Fibroblast of lung (primary cell): ENCODE measurements at places on chromosomes 13 and 19.
A peak's percentile ranks its signal among the peaks of the same experiment; 100 is the strongest.

GRCh38 chr13:100388923-100389322 lies 199.7 kb downstream of the GGACT start:
- DNase-seq = no peak

GRCh38 chr13:97319113-97319720 lies 97.1 kb downstream of the MBNL2 start:
- DNase-seq = no peak

DNA sequence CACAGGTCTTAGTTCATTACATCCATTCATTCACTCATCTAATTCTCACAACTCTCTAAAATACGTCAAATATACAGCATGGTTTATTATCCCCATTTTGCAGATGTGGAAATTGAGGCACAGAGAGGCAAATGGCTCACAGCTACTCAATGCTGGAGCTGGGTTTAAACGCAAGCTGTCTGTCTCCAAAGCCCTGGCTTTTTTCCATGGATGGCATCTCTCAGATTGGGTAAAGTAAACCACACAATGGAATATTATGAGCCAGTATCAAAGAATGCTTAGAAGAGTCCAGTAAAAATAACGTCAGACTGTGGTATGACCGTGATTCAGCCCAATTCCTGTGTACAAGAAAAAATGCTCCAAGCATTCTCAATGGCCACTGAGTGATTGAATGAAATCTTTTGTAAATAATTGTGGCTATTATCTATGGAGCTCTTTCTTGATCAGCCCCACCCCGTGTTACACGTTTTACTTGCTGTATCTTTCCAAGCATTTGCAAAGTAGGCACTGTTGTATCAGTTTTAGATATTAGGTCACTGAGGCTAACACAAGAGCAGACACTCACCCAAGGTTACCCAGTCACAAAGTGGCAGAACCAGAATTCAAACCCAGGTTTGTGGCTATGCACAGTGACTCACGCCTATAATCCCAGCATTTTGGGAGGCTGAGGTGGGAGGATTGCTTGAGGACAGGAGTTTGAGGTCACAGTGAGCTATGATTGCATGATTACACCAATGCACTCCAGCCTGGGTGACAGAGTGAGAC lies 5.5 kb upstream of the ACP7 start:
- peak; percentile 89 for DNase-seq

- no peak for DNase-seq
Observed at GRCh38 chr13:79270859-79271258, 135.2 kb downstream of the RBM26 start.

- DNase-seq = no peak
Observed at GRCh38 chr19:18637673-18638630, 1.1 kb downstream of the KLHL26 start.

DNA sequence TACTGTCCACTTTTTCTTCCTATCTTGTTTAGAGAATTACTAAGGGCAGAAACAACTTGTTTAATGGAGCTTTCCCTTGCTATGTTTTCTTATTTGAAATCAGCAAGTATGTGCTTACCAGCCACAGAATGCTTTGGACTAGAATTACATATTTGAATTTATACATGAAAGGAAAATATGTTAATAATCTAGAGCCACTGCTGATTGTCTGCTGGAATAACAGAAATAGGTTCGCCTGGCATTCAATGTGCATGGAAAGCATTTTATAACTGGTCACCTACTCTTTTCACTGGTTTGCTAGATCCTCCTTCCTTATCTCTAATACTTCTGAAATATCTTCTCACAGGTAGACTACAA lies 8.0 kb downstream of the EFNB2 start:
- no peak for DNase-seq

DNA sequence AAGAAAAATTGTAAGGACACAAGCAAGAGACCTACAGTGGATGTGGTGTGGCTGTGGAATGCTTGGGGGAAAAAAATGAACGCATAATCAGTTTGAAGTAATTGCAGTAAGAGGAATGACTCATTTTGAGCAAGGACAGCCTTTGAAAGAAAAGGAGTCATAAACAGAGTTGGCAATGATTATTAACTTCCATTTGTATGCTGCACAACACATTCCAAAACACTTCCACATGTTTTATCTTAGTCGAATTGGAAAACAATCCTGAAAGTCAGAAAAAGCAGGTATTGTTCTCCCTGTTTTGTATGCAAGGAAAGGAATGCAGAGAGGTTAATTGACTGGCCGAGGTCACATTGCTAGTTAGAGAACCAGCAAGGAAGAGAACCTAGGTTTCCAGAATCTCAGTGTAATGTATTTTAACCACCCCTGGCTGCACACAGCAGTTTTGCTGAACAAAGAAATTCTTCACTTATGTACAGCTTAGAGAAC lies 630.0 kb upstream of the MIR17HG start:
- peak; percentile 68 for DNase-seq

DNA sequence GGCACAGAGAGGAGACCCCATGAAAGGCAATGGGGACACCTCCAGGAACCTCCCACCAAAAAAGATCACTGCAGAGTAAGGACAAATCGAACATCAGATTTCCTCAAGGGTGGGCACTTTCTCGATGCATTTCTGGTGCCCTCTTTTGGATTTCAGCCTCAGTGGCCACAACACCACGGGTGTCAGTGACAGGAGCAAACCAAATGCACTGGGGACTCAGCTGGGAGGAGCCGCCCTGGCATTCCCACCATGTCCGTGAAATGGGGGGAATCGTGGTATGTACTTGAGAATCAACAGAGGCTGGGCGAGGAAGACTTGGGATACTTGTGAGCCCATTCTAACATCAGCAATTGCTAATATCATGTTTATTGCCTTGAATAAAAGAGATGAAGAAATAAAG lies 16.3 kb downstream of the FAM187B start:
- DNase-seq = no peak

DNA sequence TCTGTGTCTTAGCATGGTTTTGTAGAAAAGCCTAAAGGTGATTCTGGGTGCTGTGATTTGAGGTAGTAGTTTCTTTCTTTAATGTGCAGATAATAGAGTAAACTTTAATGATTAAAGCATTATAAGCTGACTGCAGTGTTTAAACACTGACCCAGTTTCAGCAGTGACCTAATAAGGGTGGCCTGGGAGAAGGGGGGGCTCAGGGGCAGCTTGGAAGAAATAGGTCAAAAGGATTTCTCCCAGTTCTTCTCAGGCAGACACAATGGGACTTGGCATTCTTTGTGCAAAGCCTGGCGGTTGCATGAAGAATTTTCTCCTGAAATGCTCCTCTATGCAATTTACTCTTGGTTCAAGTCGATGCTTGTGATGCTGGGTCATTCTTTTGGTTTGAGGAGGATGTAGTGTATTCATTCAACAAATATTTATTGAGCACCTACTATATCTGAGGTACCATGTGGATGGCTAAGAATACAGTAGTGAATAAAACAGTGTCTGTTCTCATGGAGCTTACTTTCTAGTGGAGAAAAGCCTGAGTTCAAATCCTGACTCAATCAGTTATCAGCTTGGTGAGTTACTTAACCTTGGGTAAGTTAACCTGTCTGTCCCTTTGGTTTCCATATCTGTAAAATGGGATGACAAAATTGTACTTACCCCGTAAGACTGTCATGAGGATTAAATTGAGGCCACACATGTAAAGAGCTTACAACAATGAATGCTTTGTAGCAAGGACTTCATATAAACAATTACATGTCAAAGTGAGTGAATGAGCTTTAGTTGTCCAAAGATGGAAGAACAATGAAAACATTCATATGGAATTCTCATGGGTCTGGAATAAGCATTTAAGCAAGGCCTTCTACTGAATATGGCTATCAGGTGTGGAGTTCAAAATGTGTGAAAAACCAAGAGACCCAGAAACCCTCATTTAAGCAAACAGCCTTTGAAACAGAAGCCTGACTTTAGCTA lies 210.2 kb downstream of the KCNRG start:
- DNase-seq = no peak

DNA sequence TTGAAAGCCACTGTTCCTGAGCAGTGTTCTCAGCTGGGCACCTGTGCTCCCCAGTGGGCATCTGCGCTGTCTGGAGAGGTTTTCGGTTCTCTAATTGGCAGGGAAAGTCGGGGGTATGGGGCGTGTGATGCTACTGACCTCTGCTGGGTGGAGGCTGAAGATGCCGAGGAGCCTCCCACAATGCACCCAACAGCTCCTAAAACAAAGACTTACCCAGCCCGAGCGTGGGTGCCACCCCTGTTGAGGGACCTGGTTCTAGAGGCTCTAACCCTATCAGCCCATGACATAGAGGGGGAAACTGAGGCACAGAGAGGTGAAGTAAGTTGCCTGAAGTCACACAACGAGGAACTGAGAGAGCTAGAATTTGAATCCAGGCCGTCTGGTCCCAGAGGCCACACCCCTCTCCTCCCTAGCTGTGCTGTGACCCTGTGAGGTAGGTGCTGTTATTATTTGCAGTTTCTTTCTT lies 2.3 kb downstream of the SPACA4 start:
- peak; percentile 37 for DNase-seq

DNA sequence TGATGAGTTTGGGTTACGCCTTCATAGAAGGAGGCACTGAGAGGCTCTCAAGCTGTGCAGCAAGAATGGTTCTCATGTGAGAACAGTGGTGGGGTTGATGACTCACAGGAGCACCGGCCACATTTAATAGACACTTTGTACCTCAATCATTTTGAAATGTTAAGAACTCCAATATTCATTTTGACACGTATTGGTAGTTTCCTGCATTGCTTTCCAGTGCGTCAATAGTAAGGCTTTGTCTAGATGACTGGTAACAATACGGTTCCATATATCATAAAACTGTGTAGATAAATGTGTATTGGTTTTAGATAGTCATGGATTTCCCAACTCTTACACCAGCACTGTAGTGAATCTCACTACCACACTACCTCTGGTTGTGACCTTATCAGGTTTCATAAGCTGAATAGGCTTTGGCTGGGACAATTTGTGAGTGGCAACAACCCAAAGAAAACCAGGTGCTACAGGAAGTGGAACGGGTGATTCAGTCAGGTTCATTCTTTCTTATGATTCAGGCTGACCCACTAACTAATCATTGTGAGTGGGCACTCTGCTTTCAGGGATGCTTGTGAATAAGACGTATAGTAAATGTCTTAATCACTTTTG lies 362.6 kb downstream of the KLF5 start:
- no peak for DNase-seq

GRCh38 chr13:32299893-32300292 lies 15.3 kb downstream of the ZAR1L start:
- no peak for DNase-seq

DNA sequence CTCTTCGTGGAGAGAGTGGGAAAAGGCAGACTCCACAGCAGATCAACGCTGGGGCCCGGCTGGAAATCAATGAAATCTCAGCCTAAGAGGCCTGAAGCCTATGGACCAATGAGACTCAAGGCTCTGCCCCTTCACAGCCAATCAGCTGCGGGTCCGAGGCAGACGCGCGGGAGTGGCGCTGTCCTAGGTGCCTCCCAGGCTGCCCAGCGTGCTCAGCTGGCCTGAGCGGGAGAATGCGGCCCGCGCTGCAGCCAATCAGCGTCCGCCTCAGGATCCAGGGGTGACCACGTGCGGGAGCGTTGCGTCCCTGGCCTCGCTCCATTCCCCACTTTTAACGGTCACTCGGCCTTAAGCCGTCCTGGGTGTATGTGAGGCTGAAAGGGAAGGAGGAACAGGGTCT lies at the start of gene ZBTB32:
Gene ZBTB32, plus strand, starts transcription at position 341 of the 400 bp plus-strand sequence. CDS start 10,069 bp downstream, outside the sequence.
- DNase-seq = peak; percentile 47

DNA sequence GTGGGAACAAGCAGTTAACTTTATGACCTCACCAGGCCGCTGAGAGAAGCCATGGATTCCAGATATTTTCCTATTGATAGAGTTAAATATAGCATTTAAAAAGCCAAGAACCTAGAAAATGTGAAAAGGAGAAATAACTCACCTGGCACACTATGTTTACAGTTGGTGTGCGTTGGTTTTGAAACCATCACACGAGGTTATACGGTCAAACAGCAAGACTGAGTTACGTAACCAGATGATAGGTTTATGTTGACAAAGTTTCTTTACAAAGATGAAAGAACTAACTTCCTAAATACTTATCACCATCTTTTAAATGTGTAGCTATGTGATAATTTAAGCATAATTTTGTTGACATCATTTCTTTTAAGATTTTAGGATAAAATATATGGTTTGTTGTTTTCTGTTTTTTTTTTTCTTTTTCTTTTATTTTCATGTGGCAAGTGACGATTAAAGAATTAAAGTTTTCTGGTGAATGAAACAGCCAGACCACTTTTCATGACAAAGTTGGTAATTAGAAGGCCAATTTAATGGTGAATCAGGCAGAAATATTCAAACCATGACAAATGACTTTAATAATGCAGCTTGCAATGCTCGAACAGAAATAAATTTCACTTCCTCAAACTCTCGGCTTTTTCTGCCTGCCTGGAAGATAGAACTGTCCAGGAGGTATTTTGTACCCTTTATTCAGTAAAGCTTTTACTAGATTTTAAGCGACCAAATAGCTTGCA lies 339.1 kb upstream of the OBI1 start:
- DNase-seq = no peak

DNA sequence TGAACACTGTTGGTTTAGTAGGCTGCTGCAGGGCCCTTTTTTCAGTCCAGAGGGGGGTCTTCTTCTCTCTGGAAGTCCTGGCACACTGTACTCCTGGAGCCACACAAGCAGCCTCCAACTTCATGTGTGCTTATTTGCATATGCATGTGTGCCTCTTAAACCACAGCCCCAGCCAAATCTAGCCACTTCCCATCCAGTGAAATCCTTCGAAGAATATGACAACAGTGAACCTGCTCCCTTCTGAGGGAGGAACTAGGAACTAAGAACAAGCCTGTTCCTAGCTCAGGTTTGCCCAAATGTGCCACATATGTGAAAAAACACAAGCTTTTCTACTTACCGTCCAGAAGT lies 348.5 kb downstream of the FOXO1 start:
- no peak for DNase-seq

- no peak for DNase-seq
Observed at GRCh38 chr19:7850000-7850813, 20.2 kb downstream of the EVI5L start.

DNA sequence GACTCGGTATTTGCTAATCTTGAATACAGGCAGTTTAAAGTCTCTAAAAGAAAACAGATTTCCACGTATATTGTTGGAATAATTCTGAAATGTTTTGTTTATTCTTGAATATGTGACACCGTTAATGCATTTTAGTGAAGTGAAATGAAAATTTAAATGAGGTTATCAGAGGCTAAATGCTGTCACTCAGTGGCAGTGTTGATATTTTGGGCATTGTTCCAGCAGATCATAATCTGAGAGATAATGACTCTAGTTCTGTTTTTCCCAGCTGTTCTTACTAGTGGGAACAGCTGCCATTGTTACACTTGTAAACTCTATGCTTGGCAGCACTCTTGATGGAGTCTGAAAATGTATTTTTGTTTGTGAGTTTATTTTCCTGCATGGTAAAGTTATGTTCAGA lies 365.6 kb upstream of the SLC10A2 start:
- DNase-seq = no peak
